ENCODE measurements at places on chromosomes 7 and 10. TPM values are rescaled to one million over a fixed set of nuclear protein-coding genes. Genes with fewer than 3 reads are reported as not detected.

Gene TUBAL3
- 0.52 TPM for total RNA-seq

Gene PRPF18
- 19.3 TPM for total RNA-seq

Gene MRLN
- total RNA-seq: not detected

Gene RBP4
- 10.4 TPM for total RNA-seq

Gene NUTM2D
- 1.5 TPM for total RNA-seq

Gene ANKRD2
- total RNA-seq: 4.2 TPM

Gene AMZ1
- total RNA-seq: not detected

Gene CNPY1
- total RNA-seq: not detected

Gene PSAP
- 870 TPM for total RNA-seq

Gene RTKN2
- total RNA-seq: 0.84 TPM

Gene OPN4
- total RNA-seq: not detected

Gene VENTX
- total RNA-seq: not detected

Gene RNLS
- total RNA-seq: 10.0 TPM

Gene ADAM12
- total RNA-seq: 6.3 TPM

Gene SLIT1
- total RNA-seq: 0.03 TPM

Gene DKK1
- 343 TPM for total RNA-seq

Gene WNT8B
- total RNA-seq: 0.07 TPM

Gene CASP2
- 30.8 TPM for total RNA-seq

Gene TAS2R5
- not detected for total RNA-seq

Gene COL26A1
- 0.58 TPM for total RNA-seq

Gene HMX3
- total RNA-seq: not detected

Gene STEAP2
- 5.4 TPM for total RNA-seq

Gene LRGUK
- total RNA-seq: 0.44 TPM

Gene FBXO24
- total RNA-seq: 0.12 TPM

Gene UBTD1
- 16.9 TPM for total RNA-seq

Gene HTRA1
- 64.7 TPM for total RNA-seq

Gene ZNF804B
- not detected for total RNA-seq

Gene EPO
- total RNA-seq: not detected
